ENCODE measurements at places on chromosomes 3 and 15.

DNA sequence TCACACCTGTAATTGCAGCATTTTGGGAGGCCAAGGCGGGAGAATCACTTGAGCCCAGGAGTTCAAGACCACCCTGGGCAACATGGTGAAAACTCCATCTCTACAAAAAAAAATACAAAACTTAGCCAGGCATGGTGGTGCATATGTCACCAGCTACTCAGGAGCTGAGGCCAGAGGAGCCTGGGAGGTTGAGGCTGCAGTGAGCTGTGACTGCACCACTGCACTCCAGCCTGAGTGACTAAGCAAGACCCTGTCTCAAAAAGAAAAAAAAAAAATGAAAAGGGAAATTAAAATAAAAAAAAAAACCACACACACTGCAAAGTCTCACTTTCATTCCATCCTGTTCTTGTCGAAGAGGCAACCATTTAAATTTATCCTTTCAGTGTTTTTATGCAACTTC is 100.8 kb upstream of the PIAS1 start:
- no peak for DNase-seq

DNA sequence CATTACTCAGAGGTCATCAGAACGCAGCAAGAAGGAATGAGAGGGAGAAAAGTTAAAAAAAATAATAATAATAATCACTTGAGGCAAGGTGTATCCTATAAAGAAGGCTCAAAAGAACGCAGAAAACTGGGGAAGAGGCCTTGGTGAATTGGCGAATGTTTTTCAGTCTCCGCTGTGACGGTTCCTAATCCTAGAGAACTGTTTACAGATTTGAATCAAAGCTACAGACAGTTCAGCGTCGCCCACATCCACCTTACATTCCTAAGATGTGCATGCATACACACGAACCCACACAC is 634 bp downstream of the ZMAT3 start:
- no peak for DNase-seq

GRCh38 chr3:194395778-194396538 is 3.1 kb downstream of the GP5 start:
- DNase-seq: no peak

- DNase-seq: peak; percentile 72
These were observed 47.8 kb downstream of the TNFAIP8L3 start for GRCh38 chr15:51046799-51047449.

- no peak for DNase-seq
These were observed 48.9 kb upstream of the GMNC start for GRCh38 chr3:190911382-190911781.

DNA sequence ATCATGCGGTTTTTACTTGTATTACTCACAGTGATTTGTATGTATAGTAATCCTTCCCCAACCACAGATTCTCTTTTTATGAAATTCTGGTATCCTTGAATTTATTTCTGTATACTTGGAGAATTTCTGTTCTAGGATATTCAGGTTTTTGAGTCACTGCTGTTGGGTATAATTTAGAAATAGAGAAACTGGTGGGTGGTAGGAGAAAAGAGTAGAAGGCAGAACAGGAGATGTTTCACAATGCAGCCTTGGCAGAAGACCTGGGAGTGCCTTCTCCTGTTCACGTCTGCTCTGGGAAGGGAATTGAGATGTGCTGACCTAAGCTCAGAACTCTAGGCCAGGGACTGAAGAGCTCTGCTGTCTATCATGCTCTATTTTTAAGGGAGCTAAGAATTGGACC is 193.6 kb downstream of the EPHB1 start:
- no peak for DNase-seq

GRCh38 chr3:161531930-161532329 is 35.3 kb downstream of the OTOL1 start:
- DNase-seq: no peak

All from posterior cingulate gyrus (tissue), 11 donors.